ENCODE measurements at places on chromosomes 2 and 18.

- no peak for DNase-seq
Observed at GRCh38 chr2:2636813-2637212, 305.7 kb upstream of the MYT1L start.

DNA sequence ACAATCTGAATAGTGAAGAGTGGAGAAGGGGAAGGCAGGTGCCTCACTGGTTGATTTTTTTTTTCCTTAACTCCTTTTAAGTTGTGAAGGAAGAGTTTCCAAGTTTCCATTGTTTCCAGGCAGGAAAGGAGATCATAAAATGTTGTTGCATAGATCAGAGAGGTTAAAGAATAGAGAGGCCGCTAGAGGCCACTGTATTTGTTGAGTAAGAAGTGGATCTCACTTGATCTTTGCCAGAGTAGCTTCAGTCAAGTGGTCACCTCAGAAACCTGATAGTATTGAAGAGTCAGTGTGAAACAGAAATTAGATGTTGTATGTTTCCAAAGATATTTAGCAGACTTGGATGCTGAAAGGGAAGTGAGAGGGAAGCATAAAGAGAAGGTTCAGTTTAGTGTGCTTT lies 17.6 kb downstream of the CTNNA2 start:
- no peak for DNase-seq

DNA sequence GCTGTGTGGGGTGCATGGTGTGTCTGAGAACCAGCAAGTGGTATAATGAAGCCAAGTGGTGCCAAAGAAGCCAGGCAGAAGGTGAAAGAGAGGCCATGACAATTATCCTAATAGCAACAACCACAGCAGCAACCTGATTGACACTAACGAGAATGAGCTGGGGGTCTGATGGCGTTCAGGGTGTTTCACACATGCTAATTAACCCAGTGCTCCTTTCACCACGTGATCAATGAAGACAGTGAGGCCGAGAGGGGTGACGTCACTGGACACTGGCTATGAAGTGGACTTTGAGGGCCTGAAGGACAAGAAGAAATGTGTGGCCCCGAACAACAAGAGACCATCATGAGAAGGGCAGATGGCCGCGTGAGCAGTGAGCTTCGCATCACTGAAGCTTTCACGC lies 364.4 kb upstream of the ID2 start:
- DNase-seq: no peak

DNA sequence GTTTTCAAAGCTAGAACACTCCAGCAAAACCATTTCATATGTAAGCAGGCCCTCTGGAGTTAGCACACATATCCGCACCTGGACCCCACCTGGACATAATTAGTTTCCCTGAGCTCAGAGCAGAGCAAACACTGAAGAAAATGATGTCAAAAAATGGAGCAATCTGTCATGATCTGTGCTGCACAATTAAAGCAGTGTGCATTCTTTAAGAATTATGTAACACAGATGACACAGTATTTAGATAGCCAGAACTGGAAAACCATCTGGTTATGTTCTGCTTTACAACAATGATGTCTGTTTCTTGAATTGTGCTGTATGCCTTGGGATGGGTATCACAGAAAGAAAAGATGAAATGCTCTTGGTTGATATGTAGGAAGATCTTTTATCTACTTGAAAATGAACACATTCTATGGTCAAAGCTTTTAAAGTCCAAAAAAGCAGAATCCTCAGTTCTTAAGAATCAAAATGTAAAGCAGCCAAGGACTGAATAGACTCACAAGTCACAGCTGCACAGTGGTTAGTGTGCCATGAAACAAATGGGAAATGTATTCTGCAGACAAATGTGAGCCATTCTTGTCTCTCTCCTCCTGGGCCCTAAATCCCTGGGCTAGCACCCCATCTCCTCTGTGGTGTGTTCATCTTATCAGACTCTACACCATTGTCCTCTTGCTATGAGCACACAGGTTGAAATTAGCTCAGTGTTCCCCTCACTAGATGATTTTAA lies 36.8 kb downstream of the HRH4 start:
- DNase-seq: no peak

DNA sequence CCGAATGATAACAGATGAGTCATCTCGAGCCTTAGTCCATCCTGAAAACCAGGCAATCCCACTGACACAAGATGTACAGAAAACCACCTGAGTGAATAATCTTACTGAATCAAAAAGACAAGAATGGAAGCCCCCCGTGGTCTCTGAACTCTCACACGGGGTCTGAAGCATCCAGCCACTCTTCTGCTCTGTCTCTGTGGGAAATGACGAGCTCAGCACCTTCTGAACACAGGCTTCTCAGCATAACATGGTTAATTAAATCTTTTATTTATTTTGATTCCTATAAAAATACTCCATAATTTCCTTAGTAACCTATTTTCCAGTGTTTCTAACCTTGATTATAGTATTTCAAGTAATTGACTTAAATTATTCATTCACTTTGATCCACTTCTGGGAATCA lies 203.7 kb downstream of the TMEM163 start:
- no peak for DNase-seq

GRCh38 chr2:189848276-189848675 lies 64.0 kb downstream of the PMS1 start:
- no peak for DNase-seq

GRCh38 chr2:105397025-105397722 lies 1.7 kb downstream of the FHL2 start:
- no peak for DNase-seq

DNA sequence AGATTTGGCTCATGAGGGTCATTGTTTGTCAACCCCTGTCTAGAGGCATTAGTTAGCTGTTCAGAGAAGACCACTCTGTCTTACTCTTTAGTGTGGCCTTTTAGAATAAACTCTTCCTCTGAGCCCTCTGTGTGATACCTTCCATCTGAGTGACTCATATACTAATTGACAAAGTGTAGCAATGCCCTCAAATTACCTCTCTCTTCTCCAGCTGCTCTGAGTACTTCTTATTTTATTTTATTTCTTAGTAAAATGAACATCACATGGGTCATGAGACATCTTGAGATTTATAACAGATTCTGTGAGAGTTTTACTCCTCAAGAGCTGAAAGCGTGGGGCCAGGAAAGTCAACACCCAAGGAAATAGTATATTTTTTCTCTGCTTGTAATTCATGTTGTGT lies 67.4 kb downstream of the KCTD18 start:
- DNase-seq: no peak

- DNase-seq: no peak
Observed at GRCh38 chr2:16552202-16552601, 113.4 kb downstream of the CYRIA start.

DNA sequence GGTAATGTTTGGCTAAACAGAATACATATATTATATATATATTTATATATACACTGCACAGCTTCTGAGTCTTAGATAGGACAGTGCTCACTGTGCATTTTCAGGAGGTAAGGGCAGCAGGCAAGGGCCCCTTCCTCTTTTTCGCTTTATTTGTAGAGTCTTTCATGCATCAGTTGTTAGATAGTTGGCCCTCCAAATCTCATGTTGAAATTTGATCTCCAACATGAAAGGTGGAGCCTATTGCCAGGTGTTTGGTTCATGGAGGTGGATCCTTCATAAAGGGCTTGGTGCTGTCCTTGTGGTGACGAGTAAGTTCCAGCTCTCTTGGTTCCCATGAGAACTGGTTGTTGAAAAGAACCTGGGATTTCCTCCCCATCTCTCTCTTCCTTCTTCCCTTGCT lies 48.1 kb downstream of the TSN start:
- no peak for DNase-seq

GRCh38 chr2:179243046-179243445 lies 21.6 kb downstream of the SESTD1 start:
- DNase-seq: no peak

- no peak for DNase-seq
Observed at GRCh38 chr18:58013241-58014211, 30.5 kb upstream of the NEDD4L start.

All from GM10248 (cell line).